ENCODE measurements at places on chromosomes 3 and 15. TPM values are rescaled to one million over a fixed set of nuclear protein-coding genes. Genes with fewer than 3 reads are reported as not detected.

Gene C15orf40
- 21.0 TPM for total RNA-seq

Gene FILIP1L
- 27.4 TPM for total RNA-seq

Gene ZWILCH
- 5.5 TPM for total RNA-seq

- H3K27me3 ChIP-seq = no peaks in the 10 kb centered on the region
- H3K4me1 ChIP-seq = no peaks in the 10 kb centered on the region
- no peaks in the 10 kb centered on the region for H3K36me3 ChIP-seq
- DNase-seq = no peak
- no peak overlapping the region for H3K4me3 ChIP-seq
These were observed 159.2 kb downstream of the TNIK start for GRCh38 chr3:171301002-171301401.

- H3K27me3 ChIP-seq = peaks cover 28% of the 10 kb centered on the region
- no peak overlapping the region for H3K27ac ChIP-seq
- DNase-seq = no peak
- no peak overlapping the region for H3K4me3 ChIP-seq
- H3K36me3 ChIP-seq = no peaks in the 10 kb centered on the region
These were observed 3.5 kb upstream of the WDR72 start for GRCh38 chr15:53762916-53763315.

- no peaks in the 10 kb centered on the region for H3K36me3 ChIP-seq
- no peak for DNase-seq
- H3K4me3 ChIP-seq = no peak overlapping the region
- H3K27ac ChIP-seq = peak overlapping the region; percentile 62
- H3K4me1 ChIP-seq = peaks cover 99% of the 10 kb centered on the region
These were observed 28.8 kb downstream of the CTDSPL start for GRCh38 chr3:37890522-37890921.

DNA sequence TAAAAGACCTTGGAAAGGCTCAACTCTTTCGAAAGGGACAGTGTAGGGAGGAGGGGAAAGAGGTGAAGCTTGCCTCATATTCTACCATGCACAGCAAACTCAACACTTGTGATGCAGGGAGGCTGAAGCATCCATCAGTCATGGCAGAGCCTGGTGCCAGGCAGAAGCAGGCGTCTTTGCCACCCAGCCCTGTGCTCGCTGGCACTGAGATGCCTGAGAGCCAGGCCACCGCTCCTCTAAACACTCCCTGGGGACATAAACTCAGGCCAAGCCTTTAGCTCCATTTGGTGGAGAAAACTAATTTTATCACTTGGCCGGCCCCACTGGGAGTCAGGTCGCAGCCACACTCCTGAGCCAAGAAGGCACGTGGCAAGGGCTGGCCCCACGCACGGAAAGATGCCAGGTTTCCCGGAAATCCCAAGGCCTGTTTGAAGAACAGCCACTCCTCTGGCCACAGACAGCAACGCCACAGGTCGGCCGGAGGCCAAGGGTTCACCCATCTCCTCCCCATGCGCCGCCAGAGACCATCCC lies 30.7 kb downstream of the XXYLT1 start:
- no peaks in the 10 kb centered on the region for H3K27me3 ChIP-seq
- H3K4me1 ChIP-seq = no peaks in the 10 kb centered on the region
- no peaks in the 10 kb centered on the region for H3K36me3 ChIP-seq
- DNase-seq = no peak
- no peak overlapping the region for H3K4me3 ChIP-seq

DNA sequence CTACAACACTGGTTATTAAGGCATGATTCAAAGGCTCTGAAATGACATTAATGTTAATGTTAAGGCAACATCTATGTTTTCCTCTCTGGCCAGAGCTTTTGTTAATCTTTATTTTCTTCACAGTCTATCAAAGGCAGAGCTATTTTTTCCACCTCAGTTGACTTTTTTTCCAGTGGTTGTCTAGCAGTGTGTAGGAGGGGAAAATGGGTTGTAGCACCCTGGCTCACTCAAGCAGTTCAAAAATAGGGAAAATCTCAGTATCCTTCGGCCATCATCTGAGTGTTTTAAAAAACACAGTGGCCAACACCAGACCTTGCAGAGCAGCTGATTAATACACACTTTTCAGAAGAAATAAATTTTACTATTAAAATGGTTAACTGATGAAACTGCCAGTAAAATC lies 21.4 kb downstream of the CBLB start:
- H3K36me3 ChIP-seq = peaks cover 21% of the 10 kb centered on the region
- no peak for DNase-seq
- no peak overlapping the region for H3K27ac ChIP-seq
- H3K4me1 ChIP-seq = peaks cover 11% of the 10 kb centered on the region

GRCh38 chr3:72810063-72810462 lies 38.2 kb downstream of the SHQ1 start:
- H3K4me1 ChIP-seq = no peaks in the 10 kb centered on the region
- DNase-seq = no peak
- H3K36me3 ChIP-seq = no peaks in the 10 kb centered on the region

DNA sequence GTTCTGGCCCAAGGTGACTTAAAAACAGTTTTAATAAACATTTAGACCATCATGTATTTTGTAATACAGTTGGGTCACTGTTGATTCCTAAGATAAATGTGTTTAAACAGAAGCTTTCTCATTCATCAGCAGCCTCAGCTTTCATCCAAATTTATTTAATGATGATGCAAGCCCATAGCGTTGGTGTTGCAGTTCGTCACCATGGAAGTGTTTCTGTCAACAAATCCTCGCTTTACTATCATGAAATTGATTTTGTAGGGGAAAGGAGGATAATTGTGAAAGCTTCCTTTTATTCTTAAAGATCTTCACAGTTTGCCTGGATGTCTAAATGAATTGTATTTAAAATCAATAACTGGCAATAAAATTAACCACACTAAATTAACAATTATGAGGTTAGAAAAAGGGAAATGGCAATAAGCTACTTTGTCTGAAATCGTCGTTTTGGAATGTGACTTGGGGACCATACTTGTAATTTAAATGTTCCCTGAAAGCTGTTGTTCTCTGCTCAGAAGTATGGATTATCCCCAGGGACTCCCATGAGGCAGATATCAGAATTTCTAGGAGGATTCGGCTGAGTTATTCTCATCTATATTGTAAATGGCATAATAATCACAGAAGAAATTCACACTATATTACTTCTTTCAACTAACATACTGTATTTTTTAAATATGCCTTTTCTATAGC lies 29.0 kb downstream of the CMSS1 start:
- H3K4me3 ChIP-seq = no peak overlapping the region
- H3K27ac ChIP-seq = peak overlapping the region; percentile 15
